IMR-90 (cell line): ENCODE measurements at places on chromosomes 2 and 18. TPM values are rescaled to one million over a fixed set of nuclear protein-coding genes. Genes with fewer than 3 reads are reported as not detected.

DNA sequence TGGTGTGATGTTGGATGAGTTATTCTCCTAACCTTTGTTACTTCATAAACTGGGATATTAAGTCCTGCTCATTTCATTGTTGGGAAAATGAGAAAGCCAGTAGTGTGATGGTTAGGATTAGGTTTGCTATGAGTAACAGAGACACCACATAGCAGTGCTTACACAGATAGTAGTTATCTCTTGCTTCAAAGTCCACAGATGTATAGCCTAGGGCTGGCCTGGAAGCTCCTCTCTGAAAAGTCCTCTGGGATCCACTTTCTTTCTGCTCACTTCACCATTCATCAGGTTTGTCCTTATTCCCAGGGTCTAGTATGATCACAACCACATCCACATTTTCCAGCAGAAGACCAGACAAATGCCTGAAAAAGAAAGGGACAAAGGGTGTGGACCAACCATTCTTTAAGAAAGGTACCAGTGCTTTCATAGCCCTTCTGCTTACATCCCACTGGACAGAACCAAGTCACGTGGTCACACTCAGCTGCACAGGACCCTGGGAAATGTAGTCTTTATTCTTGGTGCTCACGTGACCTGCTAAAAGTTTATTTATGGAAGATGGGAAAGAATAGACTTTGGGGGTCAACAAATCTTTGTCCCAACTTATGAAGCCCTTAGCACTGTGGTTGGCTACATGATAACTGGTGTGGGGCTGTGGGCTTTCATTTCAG is 108.9 kb downstream of the INSIG2 start:
- H3K36me3 ChIP-seq = no peaks in the 10 kb centered on the region
- H3K27ac ChIP-seq = no peak overlapping the region

DNA sequence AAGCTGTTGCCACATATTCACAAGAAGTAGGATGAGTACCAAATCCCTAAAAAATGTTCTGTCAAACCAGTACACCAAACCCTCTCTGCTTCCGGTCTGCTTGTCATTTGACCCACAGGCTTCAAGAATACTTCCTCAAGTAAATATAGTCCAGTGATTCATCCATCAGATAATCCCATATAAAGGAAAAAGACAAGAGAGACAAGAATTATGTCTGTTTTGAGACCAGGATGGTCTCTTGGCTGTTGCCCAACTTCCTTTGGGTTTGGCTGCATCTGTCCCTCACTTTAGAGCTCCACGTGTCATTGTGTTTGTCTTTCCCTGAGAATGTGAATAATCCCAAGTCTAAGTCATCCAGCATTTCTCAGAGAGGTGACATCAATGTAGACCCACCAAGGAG is 91.5 kb upstream of the NRP2 start:
- DNase-seq = peak; percentile 70
- no peak overlapping the region for H3K4me3 ChIP-seq
- peaks cover 10% of the 10 kb centered on the region for H3K4me1 ChIP-seq
- H3K36me3 ChIP-seq = no peaks in the 10 kb centered on the region
- H3K27ac ChIP-seq = no peak overlapping the region

- no peaks in the 10 kb centered on the region for H3K36me3 ChIP-seq
- H3K27me3 ChIP-seq = peaks cover 11% of the 10 kb centered on the region
- no peak for DNase-seq
- H3K27ac ChIP-seq = no peak overlapping the region
- H3K4me3 ChIP-seq = no peak overlapping the region
These were observed 15.5 kb downstream of the TTC32 start for GRCh38 chr2:19886261-19886660.

DNA sequence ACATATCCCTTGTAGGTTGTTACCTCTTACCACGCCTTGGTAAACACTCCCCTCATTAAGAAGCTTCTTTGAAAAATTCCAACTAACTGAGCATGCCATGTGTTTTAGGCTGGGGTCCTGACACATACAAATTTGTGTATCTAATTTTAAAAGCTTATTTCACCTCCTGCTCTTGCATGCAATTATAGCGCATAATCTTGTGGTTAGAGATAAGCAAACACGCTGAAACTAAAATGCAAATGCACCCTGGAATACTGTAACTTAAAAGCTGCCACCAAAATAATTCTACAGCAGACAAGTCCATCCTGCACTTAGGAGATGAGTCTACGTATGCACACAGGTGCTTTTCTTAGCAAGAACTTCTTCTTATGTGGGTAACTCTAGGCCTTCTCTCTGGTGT is 990.2 kb downstream of the TSN start:
- H3K27me3 ChIP-seq = no peaks in the 10 kb centered on the region
- no peak for DNase-seq
- no peak overlapping the region for H3K4me3 ChIP-seq
- H3K27ac ChIP-seq = no peak overlapping the region
- no peaks in the 10 kb centered on the region for H3K36me3 ChIP-seq
- no peaks in the 10 kb centered on the region for H3K4me1 ChIP-seq

DNA sequence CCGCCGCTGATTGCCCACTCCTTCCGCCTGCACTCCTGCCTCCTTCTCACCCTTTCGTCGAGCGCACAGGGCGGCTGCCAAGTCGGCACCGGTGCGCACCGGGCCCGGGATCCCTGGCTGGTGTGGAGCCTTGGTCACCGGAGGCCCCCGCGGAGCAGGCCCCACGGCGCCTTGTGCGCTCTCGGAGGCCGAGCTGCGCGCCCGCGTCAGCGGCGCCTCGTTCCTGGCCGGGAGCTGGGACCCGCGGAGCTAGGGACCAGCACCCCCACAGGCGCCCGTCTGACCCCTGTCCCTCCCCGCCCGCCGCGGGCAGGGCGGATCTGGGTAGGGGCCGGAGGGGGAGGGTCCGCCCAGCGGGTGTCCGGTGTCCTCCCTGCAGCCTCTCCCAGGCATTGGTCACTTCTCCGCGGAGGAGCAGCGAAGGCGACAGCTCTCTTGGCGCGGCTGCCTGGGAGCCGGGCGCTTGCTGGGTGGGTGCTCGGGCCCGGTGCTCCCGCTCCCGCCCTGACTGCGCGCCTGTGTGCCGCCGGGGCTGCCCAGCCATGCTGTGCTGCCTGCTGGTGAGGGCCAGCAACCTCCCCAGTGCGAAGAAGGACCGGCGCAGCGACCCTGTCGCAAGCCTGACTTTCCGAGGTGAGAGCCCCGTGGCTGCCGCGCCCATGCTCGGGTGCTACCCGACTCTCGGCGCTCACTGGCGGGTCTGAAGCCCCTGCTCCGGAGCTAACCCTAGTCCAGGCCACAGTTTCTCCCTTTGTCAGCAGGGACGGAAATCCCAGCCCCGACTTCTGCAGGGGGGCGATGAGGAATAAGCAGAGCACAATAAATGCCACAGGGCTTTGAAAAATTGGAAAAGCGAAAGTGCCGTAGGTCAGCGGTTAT is 13.2 kb downstream of the DYSF start:
- no peaks in the 10 kb centered on the region for H3K36me3 ChIP-seq
- H3K27me3 ChIP-seq = peaks cover 69% of the 10 kb centered on the region
- H3K4me1 ChIP-seq = no peaks in the 10 kb centered on the region; the same call in 1 of the 2 replicates

GRCh38 chr18:62189208-62189607 is 2.2 kb downstream of the RELCH start:
- no peak for DNase-seq
- no peak overlapping the region for H3K27ac ChIP-seq
- 0 out of 2 replicates have a peak overlapping the region, but pooled peaks have one; percentile 7 for H3K4me3 ChIP-seq
- no peaks in the 10 kb centered on the region for H3K27me3 ChIP-seq

- H3K27ac ChIP-seq = no peak overlapping the region
- no peak overlapping the region for H3K4me3 ChIP-seq
- H3K36me3 ChIP-seq = no peaks in the 10 kb centered on the region
- DNase-seq = no peak
- no peaks in the 10 kb centered on the region for H3K4me1 ChIP-seq
- no peaks in the 10 kb centered on the region for H3K27me3 ChIP-seq
These were observed 655.9 kb upstream of the SOX11 start for GRCh38 chr2:5036256-5036655.

DNA sequence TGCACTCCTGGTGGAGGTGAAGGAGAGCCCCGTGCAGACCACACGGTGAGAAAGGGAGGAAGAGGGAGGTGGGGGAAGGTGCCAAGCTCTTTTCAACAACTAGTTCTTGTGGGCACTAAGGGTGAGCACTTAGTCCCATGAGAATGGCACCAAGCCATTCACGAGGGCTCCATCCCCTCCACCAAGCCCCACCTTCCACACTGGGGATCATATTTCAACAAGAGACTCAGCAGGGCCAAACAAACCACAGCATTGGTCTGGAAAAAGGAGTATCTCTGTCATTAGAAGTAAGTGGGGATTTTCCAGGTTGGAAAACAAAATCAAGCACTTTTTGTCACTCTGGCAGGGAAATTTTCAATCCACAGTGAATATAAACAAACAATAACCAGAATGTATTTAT is 38.4 kb downstream of the ZAP70 start:
- H3K4me1 ChIP-seq = peaks cover 7% of the 10 kb centered on the region; the same call in 1 of the 2 replicates
- H3K27ac ChIP-seq = peak overlapping the region; percentile 5; the same call in 1 of the 2 replicates
- peak; percentile 53 for DNase-seq
- no peak overlapping the region for H3K4me3 ChIP-seq
- peaks cover 7% of the 10 kb centered on the region for H3K36me3 ChIP-seq

DNA sequence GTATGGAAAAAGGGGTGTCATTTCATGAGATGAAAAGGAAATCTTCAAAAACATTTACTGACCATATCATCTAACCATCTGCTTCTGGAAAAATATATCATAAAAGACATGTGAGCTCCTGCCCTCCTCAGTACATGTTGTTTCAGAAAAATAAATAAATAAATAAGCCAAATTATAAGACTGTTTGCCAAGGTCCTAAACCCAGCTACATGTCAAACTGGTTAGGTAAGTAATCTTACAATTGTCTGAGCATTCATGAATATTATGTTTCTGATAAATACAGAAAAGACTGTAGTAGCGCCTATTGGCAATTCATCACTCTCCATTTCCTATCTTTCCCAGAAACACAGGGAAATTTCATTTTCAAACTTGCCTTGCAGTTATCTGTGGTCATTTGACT is 138.9 kb upstream of the SETBP1 start:
- H3K27me3 ChIP-seq = no peaks in the 10 kb centered on the region; the same call in 1 of the 2 replicates
- no peaks in the 10 kb centered on the region for H3K4me1 ChIP-seq
- DNase-seq = no peak
- H3K27ac ChIP-seq = no peak overlapping the region

DNA sequence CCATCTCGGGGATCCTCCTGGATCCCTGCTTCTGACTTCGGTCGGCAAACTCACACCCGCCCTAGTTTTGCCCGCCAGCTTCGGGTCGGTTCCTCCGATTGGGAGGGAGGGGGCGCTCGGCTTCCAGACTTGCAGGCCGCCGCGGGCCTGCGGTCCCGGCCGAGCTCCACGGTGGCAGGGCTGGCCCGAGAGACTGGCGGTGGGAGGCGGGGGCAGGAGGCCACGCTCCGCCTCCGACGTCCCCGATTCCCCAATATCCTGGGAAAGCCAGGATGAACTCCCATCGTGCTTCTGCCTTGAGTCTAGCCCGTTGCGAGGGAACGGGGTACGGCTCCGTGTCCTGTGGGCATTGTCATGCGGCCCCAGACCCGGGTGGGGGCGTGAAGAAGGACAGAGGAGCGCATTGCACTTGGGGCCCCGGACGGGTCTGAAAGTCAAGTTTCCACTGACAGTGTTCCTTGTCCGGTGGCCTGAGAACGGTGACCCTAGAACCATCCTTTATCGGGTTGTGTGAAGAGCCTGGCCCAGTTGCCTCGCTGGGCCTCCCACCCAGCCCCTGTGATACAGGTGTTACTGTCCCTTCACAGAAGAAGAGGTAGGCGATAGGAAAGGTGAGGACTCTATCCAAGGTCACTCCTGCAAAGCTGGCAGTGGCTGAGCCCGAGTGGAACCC is 2.4 kb upstream of the INHBB start:
- DNase-seq = peak; percentile 68
- H3K27ac ChIP-seq = no peak overlapping the region
- H3K4me3 ChIP-seq = no peak overlapping the region
- H3K4me1 ChIP-seq = peaks cover 6% of the 10 kb centered on the region; the same call in 1 of the 2 replicates
- peaks cover 90% of the 10 kb centered on the region for H3K27me3 ChIP-seq
- no peaks in the 10 kb centered on the region for H3K36me3 ChIP-seq

GRCh38 chr2:236984046-236984445 is 101.6 kb upstream of the COPS8 start:
- H3K27ac ChIP-seq = no peak overlapping the region
- peaks cover 14% of the 10 kb centered on the region for H3K27me3 ChIP-seq
- no peaks in the 10 kb centered on the region for H3K4me1 ChIP-seq

- H3K4me1 ChIP-seq = no peaks in the 10 kb centered on the region
- no peak overlapping the region for H3K27ac ChIP-seq
- H3K4me3 ChIP-seq = no peak overlapping the region
- no peaks in the 10 kb centered on the region for H3K36me3 ChIP-seq
These were observed 56.2 kb upstream of the ATP8B1 start for GRCh38 chr18:57859314-57859713.

DNA sequence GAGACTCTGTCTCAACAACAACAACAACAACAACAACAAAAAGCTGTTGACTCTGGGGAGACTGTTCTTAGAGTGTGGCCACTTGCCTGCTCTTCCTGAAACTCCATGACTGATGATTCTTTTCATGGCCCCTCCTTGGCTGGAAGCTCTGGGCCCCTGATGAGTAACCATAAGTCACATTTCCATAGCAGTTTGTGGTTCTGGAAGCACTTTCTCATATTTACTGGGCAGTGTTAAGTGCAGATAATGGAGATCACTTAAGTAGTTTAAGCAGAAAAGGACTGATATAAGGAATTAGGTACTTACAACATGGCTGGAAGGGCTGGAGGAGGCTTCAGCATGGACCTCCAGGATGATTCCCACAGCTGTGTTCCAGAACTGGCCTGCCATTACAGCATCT is 147.3 kb upstream of the DLX2 start:
- peaks cover 30% of the 10 kb centered on the region for H3K4me1 ChIP-seq
- peak overlapping the region; percentile 59; the same call in 1 of the 2 replicates for H3K27ac ChIP-seq
- peak; percentile 89 for DNase-seq
- H3K4me3 ChIP-seq = no peak overlapping the region

DNA sequence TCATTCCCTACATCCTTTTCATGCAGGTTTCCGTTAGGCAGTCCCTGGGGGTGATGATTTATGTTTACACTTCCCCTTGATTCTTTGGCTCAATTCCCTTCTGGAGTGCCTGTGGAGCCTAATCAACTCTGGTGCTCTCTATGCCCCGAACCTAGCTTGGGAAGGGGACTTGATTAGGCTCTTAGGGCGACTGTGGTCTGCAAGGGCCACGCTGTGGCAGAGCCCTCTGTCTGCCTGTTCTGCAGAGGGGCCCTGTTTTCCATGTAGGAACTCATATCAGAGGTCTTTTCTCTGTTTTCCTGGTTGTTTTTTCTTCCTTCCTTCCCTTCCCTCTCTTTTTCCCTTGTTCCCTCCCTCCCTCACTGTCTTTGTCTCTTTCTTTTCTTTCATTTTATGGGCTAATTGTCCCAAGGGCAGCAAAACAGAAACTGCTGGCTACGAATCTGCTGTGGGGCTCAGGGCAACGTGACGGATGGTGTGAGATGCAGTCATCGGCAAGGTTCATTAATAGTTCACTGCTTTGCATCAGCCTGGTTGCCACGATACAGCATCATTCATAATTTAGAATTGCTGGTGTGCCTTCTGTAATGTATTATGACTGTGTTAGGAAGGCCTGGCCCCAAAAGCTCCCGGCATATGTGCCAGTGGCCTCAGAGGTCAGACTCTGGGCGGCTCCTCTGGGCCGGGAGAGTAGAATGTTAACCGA is 134.5 kb downstream of the NAPG start:
- peaks cover 9% of the 10 kb centered on the region for H3K27me3 ChIP-seq
- no peak overlapping the region for H3K4me3 ChIP-seq
- H3K36me3 ChIP-seq = no peaks in the 10 kb centered on the region
- no peak overlapping the region for H3K27ac ChIP-seq
- no peaks in the 10 kb centered on the region for H3K4me1 ChIP-seq
- DNase-seq = peak; percentile 58

Gene SETBP1
- total RNA-seq = 0.28 and 0.36 TPM in 2 replicates

Gene TTN
- total RNA-seq = 0.18 and 0.83 TPM in 2 replicates

Gene SKOR2
- total RNA-seq = not detected in 2 replicates

Gene PHLPP1
- 3.6 TPM in 2 replicates for total RNA-seq

Gene PAX3
- not detected in 2 replicates for total RNA-seq

Gene IL36RN
- total RNA-seq = not detected in 2 replicates

Gene RND3
- total RNA-seq = 331 and 449 TPM in 2 replicates

Gene KIF3C
- total RNA-seq = 8.1 and 15.4 TPM in 2 replicates

Gene C1QL2
- not detected in 2 replicates for total RNA-seq
